ENCODE measurements at places on chromosomes 12 and 14.
A peak's percentile ranks its signal among the peaks of the same experiment; 100 is the strongest.

- H3K36me3 ChIP-seq = no peaks in the 10 kb centered on the region
- H3K4me3 ChIP-seq = no peak overlapping the region
- no peaks in the 10 kb centered on the region for H3K27me3 ChIP-seq
- H3K27ac ChIP-seq = no peak overlapping the region
- H3K4me1 ChIP-seq = no peaks in the 10 kb centered on the region
- no peak for DNase-seq
Measured at GRCh38 chr14:87152693-87153092, 840.3 kb downstream of the GALC start.

DNA sequence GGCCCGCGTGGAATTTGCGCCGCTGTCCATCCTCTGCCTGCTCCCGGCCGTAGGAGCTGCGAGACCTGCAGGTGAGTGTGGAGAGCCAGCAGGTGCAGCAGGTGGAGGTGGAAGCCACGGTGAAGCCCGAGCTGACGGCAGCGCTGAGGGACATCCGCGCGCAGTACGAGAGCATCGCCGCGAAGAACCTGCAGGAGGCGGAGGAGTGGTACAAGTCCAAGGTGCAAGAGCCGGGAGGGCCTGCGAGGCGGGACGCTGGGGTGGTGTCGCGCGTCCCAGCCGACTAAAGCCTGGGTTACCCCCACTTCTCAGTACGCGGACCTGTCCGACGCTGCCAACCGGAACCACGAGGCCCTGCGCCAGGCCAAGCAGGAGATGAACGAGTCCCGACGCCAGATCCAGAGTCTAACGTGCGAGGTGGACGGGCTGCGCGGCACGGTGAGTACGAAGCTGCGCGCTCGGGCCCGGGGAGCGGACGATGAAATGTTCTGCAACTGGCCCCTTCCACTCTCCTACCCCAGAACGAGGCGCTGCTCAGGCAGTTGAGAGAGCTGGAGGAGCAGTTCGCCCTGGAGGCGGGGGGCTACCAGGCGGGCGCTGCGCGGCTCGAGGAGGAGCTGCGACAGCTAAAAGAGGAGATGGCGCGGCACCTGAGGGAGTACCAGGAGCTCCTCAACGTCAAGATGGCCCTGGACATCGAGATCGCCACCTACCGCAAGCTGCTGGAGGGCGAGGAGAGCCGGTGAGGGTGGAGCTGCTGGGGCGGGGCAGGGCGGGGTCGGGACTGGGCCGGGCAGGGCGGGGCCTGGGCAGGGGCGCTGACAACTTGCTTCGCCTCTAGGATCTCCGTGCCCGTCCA, 2.1 kb downstream of the PRPH start:
- H3K27ac ChIP-seq = no peak overlapping the region
- H3K36me3 ChIP-seq = no peaks in the 10 kb centered on the region
- peak; percentile 76 for DNase-seq
- H3K4me3 ChIP-seq = peak overlapping the region; percentile 27

- no peaks in the 10 kb centered on the region for H3K4me1 ChIP-seq
- no peak for DNase-seq
- no peak overlapping the region for H3K4me3 ChIP-seq
- H3K27ac ChIP-seq = no peak overlapping the region
- peaks cover 10% of the 10 kb centered on the region for H3K36me3 ChIP-seq
- H3K27me3 ChIP-seq = no peaks in the 10 kb centered on the region
Measured at GRCh38 chr14:30982533-30982932, 42.9 kb upstream of the AP4S1 start.

- H3K27ac ChIP-seq = no peak overlapping the region
- H3K36me3 ChIP-seq = no peaks in the 10 kb centered on the region
- peaks cover 9% of the 10 kb centered on the region for H3K4me1 ChIP-seq
- no peak for DNase-seq
- H3K4me3 ChIP-seq = no peak overlapping the region
Measured at GRCh38 chr12:3670083-3670620, 82.8 kb downstream of the CRACR2A start.

DNA sequence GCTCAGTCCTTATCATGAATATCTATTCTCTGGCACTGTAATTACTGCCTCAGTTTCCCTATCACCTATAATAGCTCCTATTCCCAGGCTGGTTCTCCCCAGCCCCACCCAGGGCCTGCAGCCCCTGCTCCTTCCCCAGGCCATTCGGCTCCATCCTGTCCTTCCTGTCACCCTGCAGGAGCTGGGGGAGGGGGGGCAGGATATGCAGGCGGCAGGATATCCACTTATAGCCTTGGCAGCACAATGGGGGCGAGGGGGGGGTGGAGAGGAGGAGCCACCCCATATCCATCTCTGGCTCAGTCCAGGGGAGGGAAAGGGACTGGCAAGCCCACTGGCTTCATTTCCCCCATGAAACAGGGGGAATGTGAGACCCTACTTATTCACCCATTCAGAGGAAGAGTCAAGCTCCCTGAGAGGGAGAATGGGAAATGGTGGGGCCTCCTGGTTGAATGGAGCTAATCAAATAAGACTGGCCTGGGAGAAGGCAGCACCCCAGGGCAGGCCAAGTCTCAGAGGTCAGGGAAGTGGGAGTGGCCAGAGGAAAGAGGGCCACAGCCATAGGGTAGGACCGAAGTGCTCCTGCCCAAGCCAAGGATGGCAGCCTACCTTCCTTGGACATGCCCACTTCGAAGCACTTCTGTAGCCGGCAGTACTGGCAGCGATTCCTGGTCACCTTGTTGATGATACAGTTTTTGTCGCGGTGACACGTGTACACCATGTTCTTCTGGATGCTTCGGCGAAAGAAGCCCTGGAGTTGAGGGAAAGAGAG, 7.8 kb upstream of the ITGB7 start:
- H3K36me3 ChIP-seq = peaks cover 50% of the 10 kb centered on the region
- H3K27ac ChIP-seq = no peak overlapping the region
- peaks cover 20% of the 10 kb centered on the region for H3K4me1 ChIP-seq
- no peaks in the 10 kb centered on the region for H3K27me3 ChIP-seq
- no peak overlapping the region for H3K4me3 ChIP-seq
- DNase-seq = peak; percentile 57

- H3K4me1 ChIP-seq = no peaks in the 10 kb centered on the region
- DNase-seq = no peak
- no peaks in the 10 kb centered on the region for H3K36me3 ChIP-seq
- no peak overlapping the region for H3K4me3 ChIP-seq
Measured at GRCh38 chr14:98964171-98964570, 307.8 kb downstream of the BCL11B start.

- no peaks in the 10 kb centered on the region for H3K4me1 ChIP-seq
- no peak overlapping the region for H3K27ac ChIP-seq
Measured at GRCh38 chr12:5516371-5517241, 84.7 kb downstream of the NTF3 start.
